ENCODE measurements at places on chromosomes 1 and 21. TPM values are rescaled to one million over a fixed set of nuclear protein-coding genes. Genes with fewer than 3 reads are reported as not detected.

DNA sequence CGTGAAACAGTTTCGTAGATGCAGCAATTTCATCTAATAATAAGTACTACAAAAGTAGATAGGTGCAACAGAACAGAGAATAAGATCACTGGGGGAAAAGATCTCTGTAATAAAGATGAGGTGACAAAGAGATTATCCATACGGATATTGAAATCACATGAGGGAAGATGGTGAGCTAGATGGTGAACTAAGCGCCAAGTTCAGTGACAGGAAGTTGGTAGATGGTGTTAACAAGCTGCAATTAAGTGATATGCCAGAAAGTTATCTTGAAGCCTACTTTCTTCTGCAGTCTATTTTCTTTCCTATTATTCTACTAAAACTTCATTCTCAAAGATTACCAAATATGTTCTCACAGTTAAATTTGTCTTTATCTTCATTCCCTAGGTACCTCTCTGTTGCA, 7.1 kb downstream of the LRIF1 start:
- DNase-seq, result no peak

GRCh38 chr1:157115851-157116736, 16.5 kb upstream of the ETV3L start:
- DNase-seq, result no peak

- DNase-seq, result no peak
These were observed 92.1 kb upstream of the ADAMTS5 start for GRCh38 chr21:27058673-27059605.

DNA sequence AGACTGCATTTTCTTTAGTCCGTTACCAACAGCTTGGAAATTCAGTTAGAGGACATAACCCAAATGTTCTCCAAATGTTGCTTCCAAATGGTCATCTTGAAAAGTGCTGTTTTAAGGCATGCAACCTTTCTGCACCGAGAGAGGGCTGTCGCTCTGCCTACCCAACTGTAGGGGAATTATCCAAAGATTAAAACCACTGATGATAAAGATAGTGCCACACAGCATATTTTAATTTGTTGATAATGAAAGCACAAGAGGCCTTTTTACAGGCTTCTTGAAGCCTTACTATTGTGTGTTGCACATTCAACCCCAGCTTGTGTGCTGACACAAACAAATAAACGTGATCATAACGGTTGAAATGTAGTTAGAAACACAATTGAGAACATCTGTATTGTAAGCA, 121.5 kb downstream of the LMO4 start:
- no peak for DNase-seq

DNA sequence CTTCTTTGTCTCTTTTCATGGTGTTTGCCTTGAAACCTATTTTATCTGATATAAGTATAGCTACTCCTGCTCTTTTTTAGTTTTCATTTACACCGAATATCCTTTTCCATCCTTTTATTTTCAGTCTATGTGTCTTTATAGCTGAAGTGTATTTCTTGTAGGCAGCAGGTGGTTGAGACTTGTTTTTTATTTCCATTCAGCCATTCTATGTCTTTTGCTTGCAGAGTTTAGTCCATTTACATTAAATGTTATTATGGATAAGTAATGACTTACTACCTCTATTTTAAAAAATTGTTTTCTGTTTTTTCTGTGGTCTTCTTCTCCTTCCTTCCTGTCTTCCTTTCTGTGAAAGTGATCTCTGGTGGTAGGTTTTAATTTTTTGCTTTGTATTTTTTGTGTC, 45.0 kb upstream of the CD55 start:
- no peak for DNase-seq

- no peak for DNase-seq
These were observed 71.0 kb downstream of the ACTL8 start for GRCh38 chr1:17826165-17826488.

WNT9A gene
- 1.6 TPM for polyA plus RNA-seq

ITLN2 gene
- not detected for polyA plus RNA-seq

DNA sequence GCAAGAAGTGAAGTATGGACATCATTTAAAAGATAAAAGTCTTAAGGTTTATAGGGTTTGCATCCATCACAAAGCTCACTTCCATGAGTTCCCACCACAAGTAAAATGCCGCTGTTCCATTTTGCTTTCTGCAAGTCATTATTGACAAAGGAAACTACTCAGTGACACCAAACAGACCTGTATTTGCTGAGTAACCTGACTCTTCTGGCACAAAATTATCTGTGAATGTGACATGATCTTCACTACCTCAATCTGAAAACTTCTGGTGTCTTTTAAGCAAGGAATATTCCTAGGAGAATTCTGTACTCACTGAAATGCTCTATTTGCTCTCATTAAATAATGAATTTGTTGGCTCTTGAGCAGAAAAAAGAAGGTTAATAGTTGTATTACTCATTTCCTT, 1077.4 kb upstream of the ADGRL4 start:
- no peak for DNase-seq

DNA sequence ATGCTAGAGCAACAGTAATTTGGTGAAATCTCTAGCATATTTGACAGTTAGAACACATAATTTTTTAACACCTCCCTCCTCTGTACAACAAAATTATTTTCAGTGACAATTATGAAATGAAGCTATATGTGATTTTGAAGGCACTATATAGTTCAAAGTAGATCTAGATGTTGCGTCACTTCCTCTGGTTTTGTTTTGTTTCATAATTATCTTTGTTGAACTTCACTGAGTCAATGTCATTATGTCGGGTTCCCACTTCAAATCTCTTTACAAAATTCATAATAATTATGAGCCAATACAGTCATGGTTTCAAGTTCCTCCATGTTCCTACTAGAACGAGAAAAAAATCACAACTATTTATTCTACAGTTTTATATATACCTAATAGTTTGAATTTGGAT, 254.8 kb upstream of the PLXNA2 start:
- no peak for DNase-seq

DNA sequence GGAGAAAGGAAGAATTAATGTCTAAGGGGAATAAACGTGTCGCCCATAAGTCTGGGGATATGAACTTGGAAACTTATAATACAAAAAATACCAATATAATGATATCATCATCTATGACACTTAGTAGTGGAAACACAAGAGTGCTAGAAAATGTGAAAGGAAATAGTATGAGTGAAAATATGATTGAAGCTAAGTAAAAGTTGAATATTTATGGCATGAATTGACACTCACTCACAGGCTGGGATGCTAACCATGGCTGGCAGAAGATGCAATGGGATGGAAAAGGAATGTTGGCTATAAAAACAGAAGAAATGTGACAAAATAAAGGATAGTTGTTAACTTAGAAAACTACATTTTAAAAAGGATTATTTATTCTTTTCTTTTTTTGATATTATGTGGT, 120.1 kb downstream of the XPR1 start:
- DNase-seq, result no peak

DNA sequence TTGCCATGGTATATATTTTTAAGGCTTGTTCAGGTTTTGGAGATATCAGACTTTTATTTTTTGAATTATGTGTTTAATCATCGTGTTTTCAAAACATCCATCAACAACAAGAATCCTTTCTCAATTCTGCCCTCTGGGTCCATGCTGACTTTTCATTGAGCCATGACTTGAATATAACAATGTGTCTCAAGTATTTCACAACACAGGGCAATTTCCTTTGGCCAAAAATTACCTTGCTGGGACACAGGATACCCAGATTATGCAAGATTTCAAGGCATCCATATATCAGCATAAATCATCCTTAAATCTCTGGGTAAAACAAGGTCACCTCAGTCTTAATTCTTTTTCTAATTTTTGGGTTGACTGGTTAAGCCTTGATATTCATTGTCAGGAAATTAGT, 411.2 kb upstream of the USP24 start:
- DNase-seq, result no peak

Measured in left renal cortex interstitium (tissue), 4 donors.